ENCODE measurements at places on chromosomes 7 and 10.
A peak's percentile ranks its signal among the peaks of the same experiment; 100 is the strongest.

DNA sequence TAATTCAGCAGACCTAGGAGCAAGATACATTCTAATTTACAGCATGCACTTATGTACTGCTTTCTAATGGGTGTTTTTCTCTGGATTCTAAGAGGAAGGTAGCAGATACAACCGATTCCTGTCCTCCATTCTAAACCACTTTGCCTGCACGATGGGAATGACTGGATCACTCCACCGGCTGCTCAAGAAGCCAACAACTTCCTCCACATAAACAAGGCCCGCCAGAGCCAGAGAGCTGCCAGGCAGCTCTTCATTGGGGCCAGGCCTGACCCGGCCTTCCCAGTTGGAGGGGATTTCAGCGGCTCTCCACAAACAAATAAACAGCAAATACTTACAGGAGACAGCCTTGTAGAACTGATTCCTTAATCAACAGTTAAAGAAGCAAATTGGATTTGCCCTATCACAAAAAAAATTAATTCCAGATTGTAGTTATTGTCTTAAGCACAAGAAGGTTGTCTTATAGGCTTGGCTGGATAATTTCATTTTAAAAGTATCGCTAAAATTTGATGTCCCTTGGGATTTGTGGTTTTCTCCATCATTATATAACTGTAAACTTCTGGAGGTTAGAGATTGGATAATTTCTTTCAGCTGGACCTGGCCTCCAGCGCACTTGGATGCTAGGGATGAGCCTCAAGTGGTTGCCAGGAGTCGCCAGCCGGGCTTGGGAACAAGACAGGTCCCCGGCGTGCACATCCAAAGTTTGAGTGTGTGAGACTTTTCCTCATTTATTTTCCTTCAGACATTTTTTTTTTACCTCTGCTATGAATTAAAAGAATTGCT lies 20.9 kb downstream of the EBF3 start:
- DNase-seq, result no peak

DNA sequence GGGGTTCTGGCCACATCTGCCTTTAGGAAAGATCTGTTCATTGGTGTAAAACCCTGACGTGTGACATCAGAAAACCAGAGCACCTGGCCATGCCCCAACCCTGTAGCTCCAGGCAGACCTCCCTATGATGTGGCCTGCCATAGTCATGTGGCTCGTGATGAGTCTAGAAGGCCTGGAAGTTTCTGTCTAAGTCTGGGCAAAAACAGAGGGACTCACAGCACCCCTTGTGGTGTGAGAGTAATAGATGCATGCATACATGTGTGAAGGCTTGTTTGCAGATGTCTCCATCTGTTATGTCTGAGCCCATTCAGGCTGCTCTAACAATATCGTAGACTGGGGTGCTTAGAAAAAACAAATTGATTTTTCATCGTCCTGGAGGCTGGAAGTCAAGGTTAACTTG lies 309.3 kb downstream of the PAXIP1 start:
- no peak for DNase-seq

DNA sequence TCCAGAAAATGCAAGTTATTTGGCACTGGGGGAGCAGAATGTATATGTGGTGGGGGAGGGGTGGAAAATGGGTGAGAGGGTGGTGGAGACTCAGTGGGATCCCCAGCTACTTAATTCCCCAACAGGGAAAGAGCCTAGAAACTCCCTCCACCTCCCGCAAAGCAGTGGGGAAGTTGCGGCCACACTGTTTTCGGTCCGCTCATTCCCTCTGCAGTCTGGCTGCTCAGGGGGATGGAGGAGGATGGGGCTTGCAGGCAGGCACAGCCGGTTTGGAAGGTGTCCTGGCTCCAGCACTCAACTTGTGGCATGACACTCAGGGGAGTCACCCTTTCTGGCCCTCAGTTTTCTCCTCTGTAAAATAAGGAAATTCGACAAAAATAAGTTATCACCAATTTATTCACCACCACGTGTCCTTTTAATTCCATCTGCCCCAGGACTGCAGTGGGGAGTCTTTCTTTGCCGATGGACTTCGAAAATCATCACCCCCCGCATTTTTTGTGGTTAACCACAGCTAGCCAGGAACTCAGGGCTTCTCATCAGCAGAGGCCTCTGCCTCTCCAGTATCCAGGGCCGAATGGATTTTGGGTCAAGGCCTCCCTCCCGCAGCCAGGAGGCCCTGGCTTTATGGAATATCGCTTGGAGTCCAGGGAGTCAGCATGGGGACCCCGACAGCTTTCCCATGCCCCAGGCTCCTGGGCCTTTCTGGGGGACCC lies 1.6 kb upstream of the HTRA1 start:
- peak; percentile 36 for DNase-seq

DNA sequence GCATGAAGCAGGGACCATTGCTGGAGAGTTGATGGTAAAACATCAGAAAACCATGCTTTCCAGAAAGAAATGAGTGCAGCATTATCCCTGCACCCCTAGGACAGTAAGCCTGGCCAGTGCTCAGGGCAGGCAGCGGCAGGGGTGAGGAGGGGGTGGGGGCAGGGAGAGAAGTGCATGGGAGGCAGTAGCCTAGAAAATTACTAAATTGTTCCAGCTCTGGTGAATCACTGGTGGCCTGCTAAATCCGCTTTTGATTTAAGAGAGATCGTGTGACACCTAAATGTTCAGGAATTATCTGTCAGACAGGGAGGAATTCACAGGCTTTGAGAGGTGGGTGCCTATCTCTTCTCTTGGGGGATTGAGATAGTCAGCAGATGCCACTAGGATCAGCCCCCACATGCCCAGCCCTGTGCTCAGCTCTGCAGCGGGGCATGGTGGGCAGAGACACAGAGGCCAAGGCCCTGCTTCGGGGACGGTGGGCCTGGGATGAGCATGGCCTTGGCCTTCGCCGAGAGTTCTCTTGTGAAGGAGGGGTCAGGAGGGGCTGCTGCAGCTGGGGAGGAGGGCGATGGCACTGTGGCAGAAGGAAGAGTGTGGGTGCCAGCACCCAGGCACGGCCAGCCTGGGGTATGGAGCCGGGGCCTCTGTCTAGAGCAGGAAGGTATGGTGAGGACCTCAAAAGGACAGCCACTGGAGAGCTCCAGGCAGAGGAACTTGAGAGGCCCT lies 5.0 kb upstream of the AQP1 start:
- no peak for DNase-seq

- DNase-seq, result no peak
Observed at GRCh38 chr7:29202651-29203069, 8.1 kb downstream of the CHN2 start.

DNA sequence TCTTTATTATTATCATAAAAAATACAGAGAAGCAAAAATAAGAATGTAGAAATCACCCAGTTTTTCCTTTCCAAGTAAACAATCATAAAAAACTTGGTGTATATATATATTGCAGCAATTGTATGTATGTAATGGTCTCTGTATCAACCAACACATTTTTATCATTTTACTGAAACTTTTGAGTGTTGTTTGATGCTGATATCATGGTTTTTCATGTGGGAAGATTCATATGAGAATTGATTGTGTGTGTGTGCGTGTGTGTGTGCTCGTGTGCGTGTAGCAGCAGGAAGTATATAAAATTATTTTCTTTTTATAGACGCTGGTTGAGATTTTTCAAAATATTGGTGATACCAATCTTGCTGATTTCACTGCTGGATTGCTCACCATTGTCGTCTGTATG lies 22.3 kb downstream of the SLC26A4 start:
- no peak for DNase-seq

DNA sequence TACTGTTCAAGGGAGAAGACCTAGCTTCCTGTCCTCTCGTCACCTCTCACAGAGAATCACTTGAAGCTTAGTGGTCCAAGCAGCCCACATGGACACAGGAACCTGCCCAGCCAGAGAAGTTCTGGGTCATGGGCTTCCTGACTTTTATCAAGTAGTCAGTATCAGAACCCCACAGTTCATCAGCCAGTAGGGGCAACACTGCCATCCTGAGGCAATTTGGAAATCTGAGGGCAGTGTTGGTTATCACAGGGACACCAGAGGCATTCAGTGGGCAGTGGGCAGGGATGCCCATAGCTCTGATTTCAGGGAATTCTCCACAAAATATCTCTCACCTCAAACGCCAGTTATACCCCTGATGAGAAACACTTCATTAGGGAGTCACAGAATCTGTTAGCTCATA lies 22.5 kb upstream of the MGAM2 start:
- no peak for DNase-seq

DNA sequence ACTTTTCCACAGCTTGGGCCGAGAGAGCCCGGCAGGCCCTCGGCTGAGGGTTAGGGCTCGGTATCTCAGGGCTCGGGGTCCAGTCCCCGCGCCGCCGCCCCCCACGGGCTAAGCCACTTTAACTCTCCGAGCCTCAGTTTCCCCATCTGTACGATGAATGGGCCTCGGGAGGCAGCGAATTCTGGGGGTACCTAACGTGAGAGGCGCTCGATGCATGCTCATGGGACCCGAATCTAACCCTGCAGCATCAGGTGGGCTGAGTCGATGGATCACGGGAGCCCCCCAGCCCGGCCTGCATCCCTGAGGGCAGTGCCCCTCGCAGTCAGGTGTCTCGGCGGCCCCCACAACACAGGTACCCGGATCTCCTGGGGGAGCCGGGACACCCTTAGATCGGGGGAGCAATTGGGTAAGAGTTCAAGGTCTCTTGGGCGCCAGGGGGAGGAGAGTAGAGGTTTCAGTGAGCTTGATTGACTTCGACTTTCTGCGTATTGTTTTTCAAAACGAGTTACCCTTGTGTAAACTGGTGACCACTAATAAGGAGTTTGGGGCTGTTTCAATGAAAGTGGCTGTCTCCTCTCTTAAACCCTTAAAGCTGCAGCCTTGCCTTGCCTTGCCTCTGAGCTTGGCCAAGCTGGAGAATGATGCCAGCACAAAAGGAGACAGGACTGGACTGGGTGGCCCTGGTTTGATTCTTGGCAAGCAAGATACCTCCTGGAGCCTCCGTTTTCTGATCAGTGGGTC lies 631 bp downstream of the POR start:
- no peak for DNase-seq

DNA sequence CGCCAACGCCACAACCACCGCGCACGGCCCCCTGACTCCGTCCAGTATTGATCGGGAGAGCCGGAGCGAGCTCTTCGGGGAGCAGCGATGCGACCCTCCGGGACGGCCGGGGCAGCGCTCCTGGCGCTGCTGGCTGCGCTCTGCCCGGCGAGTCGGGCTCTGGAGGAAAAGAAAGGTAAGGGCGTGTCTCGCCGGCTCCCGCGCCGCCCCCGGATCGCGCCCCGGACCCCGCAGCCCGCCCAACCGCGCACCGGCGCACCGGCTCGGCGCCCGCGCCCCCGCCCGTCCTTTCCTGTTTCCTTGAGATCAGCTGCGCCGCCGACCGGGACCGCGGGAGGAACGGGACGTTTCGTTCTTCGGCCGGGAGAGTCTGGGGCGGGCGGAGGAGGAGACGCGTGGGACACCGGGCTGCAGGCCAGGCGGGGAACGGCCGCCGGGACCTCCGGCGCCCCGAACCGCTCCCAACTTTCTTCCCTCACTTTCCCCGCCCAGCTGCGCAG lies 424 bp downstream of the EGFR start:
- no peak for DNase-seq

- peak; percentile 99 for DNase-seq
Observed at GRCh38 chr7:102872460-102872859, 40.3 kb upstream of the LRRC17 start.

DNA sequence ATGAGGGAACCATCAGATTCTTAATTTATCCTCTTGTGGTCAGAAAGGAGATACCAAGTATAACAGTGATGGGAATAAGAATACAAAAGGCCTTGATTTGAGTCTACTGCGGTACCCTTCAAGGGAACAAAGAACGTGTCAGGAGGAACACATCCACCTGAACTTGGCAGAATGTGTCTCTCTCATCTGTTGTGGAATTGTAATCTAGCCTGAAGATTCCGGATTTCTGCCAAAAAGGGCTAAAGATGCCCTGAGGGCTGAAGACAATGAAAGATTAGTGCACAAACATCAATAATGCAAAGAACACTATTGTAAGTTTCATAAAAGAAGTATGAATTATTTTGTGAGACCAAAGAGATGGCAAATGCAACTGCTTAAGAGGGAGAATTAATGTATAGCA lies 134.8 kb downstream of the RELN start:
- no peak for DNase-seq

DNA sequence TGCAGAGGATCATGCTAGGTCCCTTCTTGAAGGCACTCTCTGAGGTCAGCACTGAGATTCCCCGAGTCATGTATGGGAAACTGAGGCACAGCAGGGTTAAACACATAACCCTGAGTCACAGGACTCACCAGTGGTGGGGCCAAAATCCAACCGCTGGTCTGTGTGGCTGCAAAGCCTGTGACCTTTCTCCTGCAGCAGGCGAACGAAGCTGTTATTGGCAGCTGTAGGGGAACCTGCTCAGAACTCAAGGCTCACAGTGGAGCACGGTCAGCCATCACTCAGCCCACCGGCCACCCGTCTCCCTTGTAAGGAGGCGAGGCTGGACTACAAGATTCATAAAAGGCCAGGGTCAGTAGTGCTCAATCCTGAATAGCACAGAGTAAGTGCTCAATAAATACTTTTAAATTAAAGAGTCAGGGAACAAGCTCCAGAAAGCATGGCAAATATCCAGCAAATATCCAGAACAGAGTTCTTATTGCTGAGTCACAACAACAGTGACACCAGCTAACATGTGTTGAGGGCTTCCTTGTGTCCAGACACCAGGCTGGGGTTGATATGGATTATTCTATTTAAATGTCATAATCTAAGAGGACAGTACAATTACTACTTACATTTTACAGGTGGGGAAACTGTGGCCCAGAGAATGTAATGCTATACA lies 34.9 kb downstream of the CHST15 start:
- no peak for DNase-seq

DNA sequence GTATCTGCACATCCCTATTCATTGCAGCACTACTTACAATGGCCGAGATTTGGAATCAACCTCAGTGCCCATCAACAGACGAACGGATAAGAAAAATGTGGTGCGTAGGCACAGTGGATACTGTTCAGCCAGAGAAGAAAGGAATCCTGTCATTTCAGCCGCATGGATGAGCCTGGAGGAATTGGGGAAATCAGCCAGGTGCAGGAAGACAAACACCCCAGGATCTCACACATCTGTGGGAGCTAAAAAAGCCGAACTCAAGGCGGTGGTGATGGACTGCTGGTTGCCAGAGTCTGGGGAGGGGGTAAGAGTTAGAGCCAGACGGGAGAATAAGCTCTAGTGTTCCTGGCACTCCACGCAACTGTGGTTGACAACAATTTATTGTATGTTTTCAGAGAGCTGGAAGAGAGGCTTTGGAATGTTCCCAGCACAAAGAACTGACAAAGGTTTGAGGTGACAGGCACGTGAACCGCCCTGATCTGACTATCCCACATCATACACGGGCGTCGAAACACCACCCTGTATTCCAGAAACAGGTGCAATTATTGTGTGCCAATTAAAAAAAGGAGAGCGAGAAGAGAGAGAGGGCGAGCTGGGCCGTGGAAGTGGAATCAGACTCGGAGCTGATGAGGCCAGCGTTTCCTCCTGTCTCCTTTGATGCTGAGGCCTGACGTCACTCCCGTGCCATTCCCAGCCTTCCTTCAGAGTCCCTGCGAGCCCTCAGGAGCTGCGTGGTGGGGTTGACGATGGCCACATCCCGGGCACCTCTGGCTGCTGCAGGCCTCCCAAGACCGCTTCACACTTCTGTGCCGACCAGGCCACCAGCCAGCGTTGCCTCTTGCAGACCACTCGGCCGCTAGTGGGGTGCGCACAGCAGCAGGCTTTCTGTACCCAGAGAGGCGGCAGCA lies 189.5 kb downstream of the DNAJB6 start:
- no peak for DNase-seq

- no peak for DNase-seq
Observed at GRCh38 chr7:73671857-73672445, 4.3 kb downstream of the VPS37D start.
